ENCODE measurements at places on chromosomes 3 and 15. TPM values are rescaled to one million over a fixed set of nuclear protein-coding genes. Genes with fewer than 3 reads are reported as not detected.

The EPHA3 gene
- 2.9 TPM for total RNA-seq

The NUP210 gene
- 3.5 TPM for total RNA-seq

The SLC28A1 gene
- total RNA-seq: 0.24 TPM

The INTS14 gene
- 9.7 TPM for total RNA-seq

The PIERCE2 gene
- 6.2 TPM for total RNA-seq

The GRIP2 gene
- total RNA-seq: 39.3 TPM

The APEH gene
- total RNA-seq: 99.5 TPM

The ASB14 gene
- 9.0 TPM for total RNA-seq

The CPN2 gene
- total RNA-seq: 2.3 TPM

The TMEM108 gene
- total RNA-seq: 2.2 TPM

The IL17RB gene
- 3.2 TPM for total RNA-seq

The CAMP gene
- 1.5 TPM for total RNA-seq
